Cortex of kidney (tissue), 1 donor: ENCODE measurements at places on chromosomes 4 and X.

- no peak for DNase-seq
These were observed 500.9 kb upstream of the FAT1 start for GRCh38 chr4:187224560-187224959.

- DNase-seq: no peak
These were observed 98.3 kb upstream of the SPRY1 start for GRCh38 chr4:123298261-123298660.

DNA sequence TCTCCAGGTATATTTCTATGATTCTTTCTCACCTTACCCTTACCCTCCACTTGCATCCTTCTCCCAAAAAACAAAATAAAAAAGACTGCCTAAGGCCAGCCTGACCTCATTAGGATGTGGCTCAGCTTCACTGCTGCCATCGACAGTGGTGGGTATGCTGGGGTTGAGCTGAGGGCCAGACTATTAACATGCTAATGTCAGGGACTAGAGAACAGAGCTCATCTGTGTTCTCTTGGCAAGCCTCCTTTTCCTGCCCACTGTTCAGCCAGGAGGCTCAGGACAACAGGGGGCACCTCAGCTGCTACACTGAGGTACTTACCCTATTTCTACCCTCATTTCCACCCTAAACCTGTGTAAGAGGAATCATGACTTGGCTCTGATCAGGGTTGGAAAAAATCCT, 59.3 kb downstream of the MSN start:
- DNase-seq: no peak

DNA sequence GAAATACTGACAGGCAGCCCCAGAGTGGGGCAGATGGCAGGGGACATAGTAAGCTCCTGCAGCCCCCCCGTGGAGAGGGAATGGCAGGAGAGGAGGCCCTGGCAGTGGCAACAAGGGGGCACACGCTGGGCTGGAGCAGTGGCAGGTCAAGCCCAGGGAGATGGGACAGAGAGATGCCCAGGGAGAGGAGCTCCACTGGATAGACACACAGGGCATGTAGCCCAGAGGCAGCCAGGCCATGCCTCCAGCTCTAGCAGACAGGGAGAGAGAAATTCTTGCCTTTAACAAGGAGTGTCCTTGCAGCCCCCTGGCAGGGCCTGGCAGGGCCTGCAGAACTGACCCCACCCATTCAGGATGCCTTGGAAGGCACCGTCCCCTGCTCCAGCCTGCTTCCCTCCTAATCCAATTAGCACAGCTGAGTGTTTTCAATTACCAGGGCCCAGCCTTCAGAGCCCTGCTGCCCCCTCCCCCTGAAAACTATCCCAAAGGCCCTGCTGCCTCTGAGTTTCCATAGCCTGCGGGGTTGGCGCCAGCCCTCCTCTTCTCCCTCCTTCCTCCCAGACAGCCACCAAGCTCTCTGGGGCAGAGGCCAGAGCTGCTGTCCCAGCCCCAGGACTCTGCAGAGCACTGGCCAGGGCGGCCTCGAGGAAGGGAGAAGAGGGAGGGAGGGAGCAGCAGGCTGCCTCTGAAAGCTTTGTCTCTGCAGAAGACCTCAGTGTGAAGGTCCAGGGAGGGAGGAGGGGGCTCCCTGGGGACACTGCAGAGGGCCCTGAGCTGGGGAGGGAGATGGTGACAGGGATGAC, 12.5 kb downstream of the L1CAM start:
- DNase-seq: no peak

- no peak for DNase-seq
These were observed 190.2 kb upstream of the POF1B start for GRCh38 chrX:85569686-85570085.

DNA sequence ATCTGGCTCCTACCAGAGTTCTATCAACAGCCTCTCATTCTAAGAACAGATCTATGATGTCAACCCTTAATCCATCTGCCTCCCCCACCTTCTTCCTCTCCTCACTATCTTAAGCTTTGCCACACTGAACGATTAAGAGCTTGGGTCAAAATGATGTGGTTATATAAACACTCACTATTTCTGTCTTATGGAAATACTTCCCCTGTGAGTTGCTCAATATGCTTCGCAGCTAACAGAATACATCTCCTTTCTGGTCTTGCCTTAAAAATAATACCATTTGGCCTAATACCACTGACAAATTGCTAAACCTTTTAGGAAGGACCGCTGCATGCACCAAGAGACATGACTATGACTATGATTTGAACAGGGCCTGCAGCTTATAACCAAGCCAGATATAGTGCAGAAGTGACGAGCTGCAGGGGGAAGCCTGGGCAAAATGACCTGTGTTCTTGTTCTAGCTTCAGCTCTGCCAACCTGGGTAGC, 130.9 kb downstream of the RNF150 start:
- no peak for DNase-seq

- DNase-seq: no peak
These were observed 39.6 kb downstream of the CLDN34 start for GRCh38 chrX:10006770-10007169.

DNA sequence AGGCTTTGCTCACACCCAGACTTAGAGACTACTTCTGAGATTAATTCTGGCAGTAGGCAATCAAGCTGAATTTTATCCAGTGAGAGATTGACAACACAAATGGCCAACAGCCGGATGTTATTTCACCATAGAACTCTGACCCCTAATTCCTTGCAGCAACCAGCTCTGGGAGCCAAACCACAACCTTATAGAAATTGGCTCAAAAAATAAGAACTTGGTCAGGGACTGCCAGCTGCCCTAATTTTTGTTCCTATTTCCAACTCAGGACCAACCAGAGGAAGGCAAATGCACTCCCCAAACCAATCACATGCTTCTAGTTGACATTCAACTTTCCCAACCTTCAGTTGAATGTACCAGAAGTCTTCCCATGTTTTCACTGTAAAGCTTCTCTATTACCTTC, 269.7 kb downstream of the HS3ST1 start:
- no peak for DNase-seq

- no peak for DNase-seq
These were observed 107.0 kb downstream of the AGTR2 start for GRCh38 chrX:116277351-116278225.

DNA sequence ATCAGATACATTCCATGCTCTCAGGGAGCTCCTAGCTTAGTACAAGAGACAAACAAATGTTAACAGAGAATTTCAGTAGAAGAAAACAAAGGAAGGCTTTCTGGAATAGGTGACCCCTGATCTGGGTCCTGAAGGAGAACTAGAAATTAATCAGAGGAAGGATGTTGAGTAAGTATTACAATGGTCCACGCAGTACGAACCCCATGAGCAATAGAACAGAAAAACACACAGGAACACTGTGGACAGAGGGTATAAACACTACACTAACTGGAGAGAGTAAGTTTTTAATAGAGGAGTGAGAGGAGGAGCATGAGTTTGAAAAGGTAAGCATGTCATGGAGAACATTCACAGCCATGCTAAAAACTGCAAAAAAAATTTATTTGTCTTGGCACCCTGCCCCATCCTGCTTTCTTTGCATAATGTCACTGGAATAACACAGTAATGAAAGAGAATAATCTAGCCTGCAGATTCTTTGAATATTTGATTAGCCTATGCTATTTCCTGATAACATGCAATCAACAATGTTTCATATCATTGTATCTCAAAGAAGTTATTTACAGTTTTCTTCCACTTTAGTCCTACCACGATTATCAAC, 140.3 kb upstream of the ZXDB start:
- no peak for DNase-seq

DNA sequence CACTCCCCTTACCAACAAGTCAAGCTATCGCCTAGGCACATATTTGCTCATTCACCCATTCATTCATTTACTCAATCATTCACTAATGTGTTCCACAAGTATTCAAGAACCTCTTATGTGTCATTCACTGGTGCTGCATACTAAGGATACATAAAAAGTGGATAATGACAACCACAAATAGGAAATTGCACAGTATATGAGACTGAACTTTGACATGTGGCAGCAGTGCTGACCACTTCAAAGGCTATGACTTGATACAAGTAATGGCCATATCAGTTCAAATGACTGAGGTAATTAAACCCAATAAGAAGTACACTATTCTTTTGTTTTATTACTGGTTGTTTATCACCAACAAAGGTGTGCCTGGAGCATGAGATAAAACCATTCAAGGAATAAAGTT, 282.5 kb downstream of the KLHL13 start:
- no peak for DNase-seq

- no peak for DNase-seq
These were observed 1.8 kb downstream of the SEPTIN6 start for GRCh38 chrX:119690921-119691716.

GRCh38 chrX:133781174-133781573, 204.2 kb downstream of the GPC3 start:
- no peak for DNase-seq

- no peak for DNase-seq
These were observed 133.3 kb upstream of the PRPS2 start for GRCh38 chrX:12657881-12658280.

GRCh38 chr4:66178906-66179305, 508.6 kb upstream of the EPHA5 start:
- DNase-seq: no peak

GRCh38 chrX:95332530-95332929, 1352.1 kb upstream of the DIAPH2 start:
- no peak for DNase-seq

GRCh38 chr4:165748321-165748720, 124.7 kb upstream of the TLL1 start:
- no peak for DNase-seq

GRCh38 chrX:38178396-38178795, 42.3 kb downstream of the SRPX start:
- no peak for DNase-seq

- DNase-seq: no peak
These were observed 3.2 kb upstream of the UXT start for GRCh38 chrX:47662144-47662657.

DNA sequence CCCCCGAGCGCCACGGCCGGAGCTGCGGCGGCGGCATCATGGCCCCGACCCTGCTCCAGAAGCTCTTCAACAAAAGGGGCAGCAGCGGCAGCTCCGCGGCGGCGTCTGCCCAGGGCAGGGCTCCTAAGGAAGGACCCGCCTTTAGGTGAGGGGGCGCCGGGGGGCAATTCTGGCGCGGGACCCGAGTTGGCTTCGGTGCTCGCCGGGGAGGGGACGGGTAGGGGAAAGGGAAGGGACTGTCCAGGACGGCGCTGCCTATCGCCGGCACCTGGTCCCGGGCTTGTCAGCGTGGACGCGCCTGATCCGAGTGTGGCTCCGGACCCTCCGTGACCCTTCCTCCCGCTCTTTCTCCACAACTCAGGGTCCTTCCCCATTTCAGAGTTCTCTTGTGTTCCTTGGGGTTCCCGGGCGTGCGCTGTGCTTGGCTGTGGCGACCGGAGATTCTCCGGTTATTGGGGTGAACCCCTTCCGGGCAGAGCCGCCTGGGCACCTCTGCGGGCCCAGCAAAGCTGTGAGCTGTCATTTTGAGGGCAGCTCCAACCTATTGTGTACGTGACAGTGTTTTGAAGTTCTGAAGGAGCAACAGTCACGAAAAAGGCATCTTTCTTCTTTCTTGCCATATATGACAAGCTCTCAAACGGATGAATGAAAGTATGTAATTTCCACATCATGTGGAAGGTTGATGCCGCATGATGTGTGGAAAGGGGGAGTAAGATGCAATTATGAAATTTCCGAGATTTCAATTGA, 522 bp downstream of the FNIP2 start:
- DNase-seq: peak; percentile 8

DNA sequence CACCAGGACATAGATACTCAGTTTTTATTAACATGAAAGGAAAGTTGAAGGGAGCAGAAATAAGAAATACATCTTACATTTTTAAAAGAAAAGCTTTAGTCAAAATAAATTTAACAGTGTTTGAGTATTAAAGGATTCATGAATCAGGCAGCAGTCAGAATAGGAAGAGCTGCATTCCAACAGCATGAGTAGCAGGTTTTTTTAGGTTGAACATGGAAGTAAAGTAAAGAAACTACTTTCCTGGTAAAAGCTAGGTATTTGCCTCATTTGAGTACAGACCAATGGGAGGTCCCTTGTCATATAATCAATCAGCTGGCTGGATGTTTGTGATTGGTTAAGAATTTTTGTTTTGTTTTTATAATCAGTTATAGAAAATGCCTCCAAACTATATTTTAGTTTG, 645.9 kb upstream of the INTU start:
- DNase-seq: no peak

DNA sequence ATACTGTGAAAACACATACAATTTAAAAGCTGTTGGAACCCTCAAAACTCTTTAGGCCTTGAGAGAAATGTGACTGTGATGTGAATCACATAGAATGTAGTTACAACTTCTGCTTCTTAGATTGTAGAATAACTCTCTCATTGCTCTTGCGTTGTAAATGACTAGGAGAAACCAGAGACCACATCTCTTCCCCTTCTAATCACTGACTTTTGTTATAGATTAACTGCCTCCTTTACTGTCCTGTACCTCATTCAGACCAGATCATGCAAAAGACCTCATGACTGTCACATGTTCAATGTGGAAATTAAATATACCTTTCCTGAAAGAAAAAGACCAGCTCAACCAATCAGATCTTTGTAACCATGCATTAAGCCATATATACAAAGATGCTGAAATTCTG, 43.2 kb upstream of the NEIL3 start:
- DNase-seq: no peak

- DNase-seq: no peak
These were observed 281.1 kb downstream of the NKX6-1 start for GRCh38 chr4:84218031-84218430.

GRCh38 chr4:161002386-161002785, 1161.4 kb downstream of the FSTL5 start:
- DNase-seq: no peak

DNA sequence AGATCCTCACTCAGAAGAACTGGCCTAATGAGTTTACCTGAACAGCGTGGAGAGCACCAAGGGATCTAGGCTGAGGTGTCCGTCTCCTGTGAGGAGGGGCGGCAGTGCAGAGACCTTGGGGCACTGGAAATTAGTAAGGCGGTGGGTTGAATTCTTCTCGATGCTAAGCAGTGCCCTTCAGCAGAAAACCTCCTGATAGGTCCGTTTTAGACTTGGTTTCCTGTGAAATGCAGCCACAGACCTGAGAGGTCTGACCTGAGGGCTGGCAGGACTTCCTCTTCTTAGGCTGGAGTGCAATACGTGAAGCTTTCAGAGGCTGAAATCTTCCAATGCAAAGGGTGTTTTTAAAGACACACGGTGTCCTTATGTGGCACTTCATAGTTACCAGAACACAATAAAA, at the start of gene CLNK:
CLNK (minus strand) TSS at position 138 of the 400 bp plus-strand sequence. CDS start 16,899 bp downstream, outside the sequence.
- no peak for DNase-seq

DNA sequence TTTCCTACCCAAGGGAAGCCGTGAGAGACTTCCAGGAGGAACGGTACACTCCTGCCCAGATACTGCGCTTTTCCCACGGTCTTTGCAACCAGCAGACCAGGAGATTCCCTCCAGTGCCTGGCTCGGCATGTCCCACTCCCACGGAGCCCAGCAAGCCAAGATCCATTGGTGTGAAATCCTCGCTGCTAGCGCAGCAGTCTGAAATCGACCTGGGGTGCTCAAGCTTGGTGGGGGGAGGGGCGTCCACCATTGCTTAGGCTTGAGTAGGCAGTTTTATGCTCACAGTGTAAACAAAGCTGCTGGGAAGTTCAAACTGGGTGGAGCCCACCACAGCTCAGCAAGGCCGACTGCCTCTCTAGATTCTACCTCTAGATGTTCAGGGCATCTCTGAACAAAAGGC, 284.8 kb upstream of the FGF13 start:
- no peak for DNase-seq

GRCh38 chr4:147594107-147594506, 23.1 kb upstream of the TMEM184C start:
- DNase-seq: no peak

GRCh38 chrX:38150993-38151392, 69.7 kb downstream of the SRPX start:
- no peak for DNase-seq
